ENCODE measurements at places on chromosomes 12 and 14.
A peak's percentile ranks its signal among the peaks of the same experiment; 100 is the strongest.

GRCh38 chr14:97462081-97462480 lies 664.9 kb downstream of the VRK1 start:
- no peak for DNase-seq

DNA sequence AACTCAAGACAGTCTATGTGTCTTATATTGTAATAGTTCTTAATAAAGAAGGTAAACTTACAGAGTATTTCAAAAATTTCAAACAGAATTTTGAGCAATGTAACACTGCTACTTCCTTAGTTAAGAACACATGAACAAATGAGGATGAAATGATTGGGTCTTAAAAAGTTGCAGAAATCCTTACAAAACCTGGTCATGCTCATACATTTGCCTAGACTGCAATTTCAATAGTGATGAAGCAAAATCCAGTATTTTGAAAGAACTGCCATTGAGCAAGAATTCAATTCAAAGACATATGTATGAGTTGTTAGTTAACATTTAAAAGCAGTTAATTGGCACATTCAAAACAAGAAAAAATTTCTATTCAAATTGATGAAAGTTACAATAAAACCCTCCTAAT lies 17.8 kb upstream of the HIF1A start:
- no peak for DNase-seq

- no peak for DNase-seq
These were observed 25.8 kb upstream of the DIO2 start for GRCh38 chr14:80237143-80237542.

- DNase-seq = no peak
These were observed 186.7 kb downstream of the ANO2 start for GRCh38 chr12:5758347-5758746.

DNA sequence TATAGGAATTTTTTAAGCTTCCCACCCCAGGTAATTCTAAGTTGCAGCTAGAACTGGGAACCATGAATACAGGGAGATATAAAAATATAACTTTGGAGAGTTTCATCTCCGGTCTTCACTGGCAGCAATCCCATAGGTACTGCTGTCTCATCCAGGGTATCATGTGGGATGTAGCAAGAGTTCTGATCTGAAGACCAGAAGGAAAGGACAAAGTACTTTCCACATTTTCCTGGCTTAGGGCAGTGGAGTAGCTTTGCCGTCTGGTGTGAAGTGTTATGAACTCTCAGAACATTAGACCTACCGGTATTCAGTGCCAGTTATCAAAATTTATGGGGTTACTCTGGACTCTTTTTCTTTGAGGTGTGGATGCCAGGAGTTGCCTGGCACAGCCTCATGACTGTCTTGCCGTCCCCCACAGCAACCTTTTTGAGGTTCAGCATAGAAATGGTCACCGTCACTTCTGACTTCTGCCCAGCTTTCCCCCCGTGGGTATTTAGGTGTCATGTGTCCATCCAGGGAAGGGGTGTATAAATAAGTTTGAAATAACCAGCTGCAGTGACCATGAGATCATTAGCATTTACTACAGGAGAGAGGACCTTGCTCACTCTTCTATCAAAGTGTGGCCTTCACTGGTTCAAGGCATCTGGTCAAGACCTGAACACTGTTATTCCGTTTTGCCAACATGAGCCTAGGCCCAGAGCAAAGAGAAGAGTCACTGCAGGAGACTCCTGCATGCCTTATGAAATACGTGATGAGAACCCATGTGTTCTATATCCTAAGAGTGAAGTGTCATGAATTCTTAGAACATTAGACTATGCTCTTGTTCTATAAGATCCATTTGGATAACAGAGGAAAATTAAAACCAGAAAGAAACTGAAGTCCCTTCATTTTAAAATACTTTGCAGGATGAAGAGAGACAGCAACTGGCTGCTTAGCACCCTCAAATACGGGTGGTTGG lies 22.2 kb downstream of the TMEM233 start:
- no peak for DNase-seq

DNA sequence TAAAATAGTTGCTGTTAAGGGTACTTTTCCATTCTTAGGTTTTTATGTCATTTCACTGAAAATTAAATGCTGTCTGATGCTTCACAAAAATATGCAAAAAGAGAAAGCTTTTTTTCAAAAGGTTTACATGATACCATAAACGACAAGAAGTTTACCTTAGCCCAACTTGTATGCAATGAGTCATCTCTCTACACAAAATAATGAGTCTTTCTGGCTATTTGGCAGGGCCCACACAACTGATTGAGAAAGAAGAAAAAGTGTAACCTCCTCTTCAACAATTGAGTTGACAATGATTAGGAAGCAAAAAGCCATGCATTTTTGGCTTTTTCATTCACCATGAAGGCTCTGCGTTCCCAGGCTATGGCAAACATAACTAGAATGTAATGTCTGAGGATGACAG lies 165.4 kb upstream of the CPNE8 start:
- no peak for DNase-seq

- no peak for DNase-seq
These were observed 344.4 kb upstream of the CCDC196 start for GRCh38 chr14:66141733-66142132.

- DNase-seq = no peak
These were observed 4.3 kb downstream of the CCND2 start for GRCh38 chr12:4277857-4278256.

- no peak for DNase-seq
These were observed 34.9 kb upstream of the FBXO21 start for GRCh38 chr12:117225179-117225578.

- DNase-seq = peak; percentile 37
These were observed 620 bp downstream of the YBX3 start for GRCh38 chr12:10722502-10722904.

- no peak for DNase-seq
These were observed 1.6 kb downstream of the OGFOD2 start for GRCh38 chr12:122976648-122976975.

DNA sequence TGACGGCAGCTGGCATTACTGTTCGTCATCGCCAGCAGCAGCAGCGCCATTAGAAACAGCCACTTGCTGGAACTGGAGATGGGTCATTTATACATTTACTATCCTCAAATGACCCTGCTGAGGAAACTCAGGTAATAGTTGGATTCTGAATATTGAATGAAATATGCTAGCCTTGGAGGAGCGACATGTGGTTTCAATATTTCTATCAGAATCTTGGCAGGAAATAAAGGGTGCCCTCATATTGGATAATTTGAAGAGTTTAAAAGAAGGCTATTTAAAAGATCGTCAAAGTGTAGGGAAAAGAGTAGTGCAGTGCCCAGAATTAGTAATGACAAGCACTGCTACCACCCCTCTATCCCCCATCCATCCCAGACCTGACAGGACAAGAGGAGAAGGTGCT lies 109.6 kb upstream of the CPM start:
- no peak for DNase-seq

DNA sequence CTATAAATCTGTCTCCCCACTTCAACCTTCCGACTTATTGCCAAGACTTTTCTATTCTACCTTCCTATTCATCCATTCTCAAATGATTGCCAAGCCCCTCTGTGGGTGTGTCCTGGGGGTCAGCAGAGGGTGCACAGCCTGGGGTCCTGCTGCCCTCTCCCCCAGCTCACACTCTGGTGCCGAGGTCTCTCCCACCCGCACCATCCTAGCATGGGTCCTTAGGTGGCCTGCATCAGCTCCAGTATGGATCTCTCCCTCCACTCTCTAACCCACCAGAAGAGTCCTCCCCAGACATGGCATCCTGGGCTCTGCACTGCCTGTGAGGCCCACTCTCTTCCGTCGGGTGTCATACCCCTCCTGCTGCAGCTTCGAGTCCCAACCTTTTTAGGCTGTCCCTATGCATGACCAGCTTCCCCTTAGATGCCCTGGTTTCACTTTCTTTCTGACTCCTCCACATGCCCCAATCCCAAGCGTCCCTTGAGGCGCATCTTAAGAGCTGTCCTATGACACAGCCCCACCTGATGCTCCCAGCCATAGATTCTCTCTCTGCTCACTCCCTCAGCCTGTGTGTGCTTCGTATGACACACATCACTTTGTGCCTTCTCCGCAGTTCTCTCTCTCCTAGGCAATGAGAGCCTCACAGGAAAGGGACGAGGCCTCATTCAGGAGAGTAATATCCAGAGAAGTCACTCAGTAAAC lies 43.9 kb downstream of the GIT2 start:
- no peak for DNase-seq

GRCh38 chr14:37650356-37651037 lies 55.1 kb downstream of the TTC6 start:
- DNase-seq = no peak
